ENCODE measurements at places on chromosomes 12 and 14.
A peak's percentile ranks its signal among the peaks of the same experiment; 100 is the strongest.

DNA sequence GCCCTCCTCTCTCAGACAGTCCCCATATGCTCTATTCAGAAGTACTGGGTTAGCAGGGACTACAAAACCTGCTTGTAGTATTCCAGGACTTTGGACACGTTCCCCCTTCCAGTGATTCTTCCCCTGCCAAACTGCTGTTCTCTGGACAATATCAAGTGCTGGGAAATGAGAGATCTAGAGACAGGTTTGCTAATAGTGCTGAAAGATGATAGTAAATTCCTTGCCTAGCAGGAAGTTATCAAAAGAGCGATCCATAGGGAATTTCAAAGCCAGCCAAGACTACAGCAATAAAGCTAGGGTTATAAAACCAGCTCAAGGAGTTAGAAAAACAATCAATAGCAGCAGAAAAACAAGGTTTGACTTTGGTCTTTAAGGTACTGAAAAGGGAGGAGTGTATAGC, 15.2 kb downstream of the SLC7A8 start:
- DNase-seq, result no peak

GRCh38 chr12:107138990-107139389, 45.6 kb upstream of the CRY1 start:
- no peak for DNase-seq

DNA sequence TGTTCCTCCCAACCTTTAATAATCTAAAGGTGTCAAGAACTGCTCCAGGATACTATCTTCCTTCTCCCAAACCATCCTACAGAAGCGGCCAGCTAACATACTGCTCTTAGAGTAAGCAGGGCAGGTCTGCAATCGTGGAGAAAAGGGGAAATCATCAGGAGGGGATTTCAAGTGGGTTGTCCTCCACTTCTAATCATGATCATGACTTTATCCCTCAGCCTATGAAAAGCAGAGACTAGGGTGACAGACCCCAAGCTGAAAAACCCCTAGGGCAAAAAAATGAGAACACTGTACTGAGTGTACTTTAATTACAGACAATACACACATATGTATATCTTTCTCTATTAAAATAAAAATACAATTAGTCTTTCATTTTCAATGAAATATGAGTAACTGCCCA, 13.9 kb downstream of the DUSP16 start:
- no peak for DNase-seq

DNA sequence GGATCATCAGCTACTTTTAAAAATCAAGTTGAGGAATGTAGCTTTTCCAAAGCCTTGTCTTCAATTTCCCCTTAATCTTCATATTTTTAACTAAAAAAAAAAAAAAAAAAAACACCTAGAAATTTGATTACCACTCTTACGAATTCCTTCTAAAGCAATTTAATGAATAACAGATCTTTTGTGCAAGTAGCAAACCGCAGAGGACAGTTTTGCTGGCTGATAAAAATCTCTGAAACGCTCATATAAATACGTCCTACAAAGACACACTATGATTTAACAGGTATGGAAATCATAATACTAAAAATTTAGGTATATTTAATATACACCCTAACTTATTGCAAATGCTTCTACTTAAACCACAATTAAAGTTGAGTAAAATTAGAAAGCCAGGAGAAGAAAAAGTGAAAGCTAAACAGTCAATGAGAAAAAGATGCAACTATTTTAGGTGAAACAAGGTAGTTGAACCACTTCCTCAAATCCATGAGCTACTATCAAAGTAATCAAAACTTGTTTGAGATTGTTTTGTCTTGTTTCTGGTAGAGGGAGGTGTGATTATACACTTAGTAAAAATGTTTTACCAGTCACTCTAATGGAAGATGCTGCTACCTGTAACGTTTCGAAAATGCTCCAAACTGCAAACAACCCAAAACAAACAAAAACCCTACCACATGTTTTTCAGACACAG, 2.2 kb downstream of the PAWR start:
- no peak for DNase-seq

- no peak for DNase-seq
These were observed 9.2 kb downstream of the TUNAR start for GRCh38 chr14:95885866-95886265.

GRCh38 chr14:105206873-105207272, 25.8 kb upstream of the NUDT14 start:
- DNase-seq, result no peak

GRCh38 chr12:15749937-15750336, 39.3 kb downstream of the EPS8 start:
- DNase-seq, result no peak

DNA sequence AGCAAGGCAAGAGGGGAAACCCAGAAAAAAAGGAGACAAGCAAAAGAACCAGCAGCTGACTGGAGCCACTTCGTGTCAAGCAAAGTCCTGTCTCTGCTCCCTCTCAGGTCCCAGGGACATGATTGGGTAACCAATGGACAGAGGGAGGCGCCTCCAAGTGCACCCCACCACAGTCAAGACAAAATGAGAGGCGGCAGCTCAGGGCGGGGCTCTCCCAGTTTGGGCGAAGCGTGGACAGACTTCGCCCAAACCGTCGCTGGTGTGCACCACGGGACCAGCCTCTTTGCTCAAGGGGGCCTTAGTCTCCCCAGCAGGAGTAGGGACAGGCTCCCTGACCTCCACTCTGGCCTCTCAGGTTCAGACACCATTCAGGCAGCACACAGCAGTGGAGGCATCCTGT, 1.5 kb upstream of the BEGAIN start:
- no peak for DNase-seq

DNA sequence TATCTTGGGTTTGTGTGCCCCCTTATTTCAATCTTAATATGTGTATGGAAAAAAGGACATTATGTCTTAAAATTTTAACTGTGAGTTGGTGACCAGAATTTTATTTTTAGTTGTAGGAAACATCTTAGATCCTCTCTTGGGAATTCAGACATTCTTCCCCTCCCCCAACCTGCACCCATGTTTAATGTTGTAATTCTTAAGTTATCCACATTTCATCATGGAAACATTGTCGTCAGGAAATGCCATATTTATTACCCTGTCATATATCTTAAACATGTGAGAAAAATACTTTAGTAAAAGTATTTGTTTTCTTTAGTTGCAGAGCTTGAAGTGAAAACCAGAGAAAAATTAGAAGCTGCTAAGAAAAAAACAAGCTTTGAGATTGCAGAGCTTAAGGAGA, 30.3 kb downstream of the YEATS4 start:
- no peak for DNase-seq

GRCh38 chr14:103529383-103530365, 678 bp downstream of the TRMT61A start:
- DNase-seq, result no peak

DNA sequence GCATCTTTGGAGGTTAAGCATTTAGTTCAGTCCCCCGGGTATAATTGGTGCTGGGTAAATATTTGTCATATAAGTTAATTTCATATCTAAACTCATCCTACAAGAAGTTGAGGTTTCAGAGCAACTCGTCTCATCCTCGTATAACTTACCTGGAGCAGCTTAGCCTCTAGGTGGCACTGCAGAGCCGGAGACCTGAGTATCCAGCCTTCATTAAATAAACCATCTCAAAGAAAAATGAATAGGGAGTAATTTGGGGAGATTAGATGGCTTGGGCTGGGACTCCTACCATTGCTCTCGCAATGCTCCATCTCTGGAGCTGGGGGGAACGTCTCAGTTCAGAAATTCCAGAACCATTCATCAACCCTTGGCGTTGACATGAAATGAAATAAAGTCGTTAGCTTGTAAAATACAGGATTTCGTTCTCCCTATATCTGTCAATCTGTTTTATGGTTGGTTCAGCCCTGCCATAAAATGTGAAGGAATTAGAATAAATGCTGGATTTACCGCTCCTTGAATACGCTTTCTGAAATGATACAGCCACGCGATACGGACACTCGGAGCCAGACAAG, 122.9 kb upstream of the TMEM132D start:
- no peak for DNase-seq

- no peak for DNase-seq
These were observed 237.0 kb downstream of the KIF21A start for GRCh38 chr12:39205969-39206368.

GRCh38 chr14:33271216-33271615, 332.5 kb downstream of the NPAS3 start:
- no peak for DNase-seq

DNA sequence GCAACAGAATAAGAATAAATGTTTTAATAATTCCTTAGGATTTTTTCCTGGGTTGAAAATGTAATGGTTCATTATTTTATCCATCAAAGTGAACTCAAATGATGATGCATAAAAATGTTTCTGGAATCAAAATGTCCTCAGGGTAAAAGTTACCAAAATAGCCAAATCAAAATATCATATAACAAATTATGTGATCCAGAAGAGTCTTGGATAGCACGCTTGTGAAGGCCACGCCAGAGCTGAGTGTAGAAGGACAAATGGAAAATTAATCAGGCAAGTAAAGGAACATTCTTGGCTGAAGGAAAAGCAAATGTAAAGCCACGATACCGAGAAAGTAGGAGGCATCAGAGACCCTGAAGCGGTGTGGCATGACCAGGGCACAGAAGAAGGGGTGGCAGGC, 169.2 kb downstream of the CAPZA3 start:
- no peak for DNase-seq

DNA sequence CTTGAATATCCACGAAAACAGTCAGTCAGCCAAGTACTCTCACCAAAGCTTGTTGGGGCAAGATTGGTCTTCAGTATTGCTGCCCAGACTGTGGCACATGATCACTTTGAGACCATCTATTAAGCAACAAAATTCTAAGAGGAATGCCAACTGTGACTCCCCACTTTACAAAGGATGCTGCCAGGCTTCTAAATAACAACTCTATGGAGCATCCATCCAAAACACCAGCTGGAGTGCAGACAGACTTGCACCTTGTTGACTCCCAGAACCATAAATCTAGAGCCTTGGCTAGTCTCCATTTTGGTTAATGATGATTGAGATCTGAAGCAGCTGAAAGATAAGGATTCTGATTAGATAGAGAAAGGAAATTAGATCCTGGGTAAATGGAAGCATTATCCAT, 132.8 kb downstream of the DIO2 start:
- DNase-seq, result peak; percentile 22

GRCh38 chr12:52831251-52831650, 2.9 kb downstream of the KRT79 start:
- no peak for DNase-seq

DNA sequence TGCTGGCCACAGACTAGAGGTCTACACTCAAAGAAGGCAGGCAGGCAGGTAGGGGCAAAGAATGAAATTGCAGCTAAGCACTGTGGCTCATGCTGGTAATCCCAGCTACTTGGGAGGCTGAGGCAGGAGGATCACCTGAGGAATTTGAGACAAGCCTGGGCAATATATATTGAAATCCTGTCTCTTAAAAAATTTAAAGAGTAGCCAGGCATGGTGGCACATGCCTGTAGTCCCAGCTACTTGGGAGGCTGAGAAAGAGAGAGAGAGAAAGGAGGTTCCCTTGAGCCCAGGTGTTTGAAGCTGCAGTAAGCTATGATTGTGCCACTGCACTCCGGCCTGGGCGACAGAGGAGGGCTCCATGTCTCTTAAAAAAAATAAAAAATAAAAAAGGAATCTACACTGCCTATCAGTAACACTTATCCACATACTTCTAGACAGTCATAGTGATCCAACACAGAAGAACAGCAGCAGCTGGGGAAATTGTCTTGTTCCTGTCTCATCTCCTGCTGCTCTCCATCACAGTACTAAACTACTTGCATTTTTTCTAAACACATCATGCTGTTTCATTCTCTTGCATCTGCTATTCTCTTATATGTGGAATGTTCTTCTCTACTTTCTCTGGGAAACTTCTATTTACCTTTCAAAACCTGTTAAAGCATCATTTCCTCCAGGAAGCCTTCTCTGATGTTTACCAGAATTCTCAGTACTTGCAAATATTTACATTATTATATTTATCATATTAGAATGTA, 57.2 kb downstream of the ATF7 start:
- no peak for DNase-seq

DNA sequence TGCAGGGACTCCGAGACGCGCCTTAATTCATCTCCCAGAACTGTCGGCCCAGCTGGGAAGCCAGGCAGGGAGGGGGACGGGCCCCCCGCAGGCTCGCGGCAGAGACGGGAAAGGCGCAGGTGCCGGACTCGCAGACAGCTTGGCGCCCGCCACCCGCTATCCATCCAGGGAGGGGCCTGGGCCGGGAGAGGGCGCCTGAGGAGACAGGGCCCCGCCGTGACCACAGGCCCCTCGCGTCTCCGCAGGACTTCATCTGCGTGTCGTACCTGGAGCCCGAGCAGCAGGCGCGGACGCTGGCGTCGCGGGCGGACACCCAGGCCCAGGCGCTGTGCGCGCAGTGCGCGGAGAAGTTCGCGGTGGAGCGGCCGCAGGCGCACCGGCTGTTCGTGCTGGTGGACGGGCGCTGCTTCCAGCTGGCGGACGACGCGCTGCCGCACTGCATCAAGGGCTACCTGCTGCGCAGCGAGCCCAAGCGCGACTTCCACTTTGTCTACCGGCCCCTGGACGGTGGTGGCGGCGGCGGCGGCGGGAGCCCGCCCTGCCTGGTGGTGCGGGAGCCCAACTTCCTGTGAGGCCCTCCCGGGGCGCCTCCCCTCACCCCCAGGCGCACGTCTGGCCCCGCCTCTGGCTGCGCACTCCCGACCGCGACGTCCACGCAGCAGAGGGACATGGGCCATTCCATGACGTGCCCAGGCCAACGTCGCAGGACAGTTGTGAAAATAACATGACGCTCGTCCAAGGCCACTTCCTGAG, 60.6 kb downstream of the LGMN start:
- peak; percentile 17 for DNase-seq

- no peak for DNase-seq
These were observed 2.3 kb downstream of the SETD1B start for GRCh38 chr12:121806009-121806545.

DNA sequence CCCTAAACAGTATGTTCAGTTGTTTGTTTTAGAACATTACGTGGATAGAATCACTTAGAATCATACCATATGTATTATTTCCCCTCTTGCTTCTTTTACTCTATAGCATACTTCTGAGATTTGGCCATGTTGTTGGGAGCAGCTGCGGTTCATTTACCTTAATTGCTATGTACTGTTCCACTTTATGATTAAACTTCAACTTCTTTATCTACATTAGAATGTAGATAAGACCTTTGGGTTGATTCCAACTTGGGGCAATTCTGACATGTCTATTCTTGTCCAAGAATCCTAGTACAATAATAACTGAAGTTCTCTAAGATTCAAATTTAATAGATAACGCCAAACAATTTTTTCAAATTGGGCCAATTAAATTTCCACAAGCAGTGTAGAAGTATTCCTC, 80.7 kb downstream of the GRIN2B start:
- no peak for DNase-seq

- no peak for DNase-seq
These were observed 93.5 kb upstream of the MED13L start for GRCh38 chr12:116370886-116371580.

GRCh38 chr12:42534184-42534838, 55.2 kb downstream of the PRICKLE1 start:
- no peak for DNase-seq

- DNase-seq, result no peak
These were observed 268.2 kb downstream of the DPF3 start for GRCh38 chr14:72625689-72626088.
